ENCODE measurements at places on chromosomes 2 and 18.

DNA sequence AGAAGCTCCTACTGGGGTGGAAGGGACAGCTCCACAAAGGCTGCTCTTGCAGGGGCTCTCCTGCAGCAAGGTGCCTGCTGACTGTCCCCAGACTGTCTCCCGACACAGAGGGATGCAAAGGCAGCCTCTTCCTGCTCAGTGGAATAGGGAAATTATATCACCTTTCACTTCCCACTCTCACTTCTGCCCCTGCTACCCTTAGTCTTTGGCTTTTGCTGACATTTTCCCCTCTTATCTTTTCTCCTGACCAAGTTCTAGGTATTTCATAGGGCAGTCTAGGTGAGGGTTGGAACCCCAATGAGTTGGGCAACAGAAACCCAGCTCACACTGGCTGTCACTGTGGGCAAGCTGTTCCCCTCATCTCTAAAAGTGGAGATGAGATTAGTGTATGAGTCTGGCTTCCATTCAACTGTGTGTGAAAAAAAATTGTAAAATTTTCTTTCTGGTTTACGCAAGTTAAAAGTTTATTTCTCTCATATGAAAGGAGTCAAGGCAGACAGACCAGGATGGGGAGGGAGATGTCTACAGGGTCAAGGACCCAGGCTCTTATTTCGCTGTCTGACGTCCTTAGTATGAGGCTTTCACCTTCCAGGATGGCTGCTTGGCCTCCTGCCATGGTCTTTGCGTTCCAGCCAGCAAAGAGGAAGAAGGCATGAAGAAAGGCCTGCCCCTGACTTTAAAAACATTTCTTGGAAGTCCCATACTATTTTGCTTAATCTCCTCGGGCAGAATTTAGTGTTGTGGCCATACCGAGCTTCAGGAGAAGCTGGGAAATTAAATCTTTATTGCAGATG, 7.5 kb upstream of the MOCOS start:
- H3K36me3 ChIP-seq = peaks cover 16% of the 10 kb centered on the region
- H3K4me1 ChIP-seq = no peaks in the 10 kb centered on the region
- H3K4me3 ChIP-seq = no peak overlapping the region
- H3K27ac ChIP-seq = no peak overlapping the region
- no peaks in the 10 kb centered on the region for H3K27me3 ChIP-seq

GRCh38 chr2:1682181-1682440, 62.2 kb downstream of the PXDN start:
- no peaks in the 10 kb centered on the region for H3K4me1 ChIP-seq
- no peaks in the 10 kb centered on the region for H3K36me3 ChIP-seq
- no peak for DNase-seq
- H3K27me3 ChIP-seq = no peaks in the 10 kb centered on the region
- no peak overlapping the region for H3K4me3 ChIP-seq
- H3K27ac ChIP-seq = no peak overlapping the region

GRCh38 chr2:232838406-232838874, 31.6 kb upstream of the SNORC start:
- H3K36me3 ChIP-seq = peaks cover 49% of the 10 kb centered on the region
- H3K4me1 ChIP-seq = peaks cover 18% of the 10 kb centered on the region
- H3K27me3 ChIP-seq = no peaks in the 10 kb centered on the region
- peak; percentile 27 for DNase-seq

DNA sequence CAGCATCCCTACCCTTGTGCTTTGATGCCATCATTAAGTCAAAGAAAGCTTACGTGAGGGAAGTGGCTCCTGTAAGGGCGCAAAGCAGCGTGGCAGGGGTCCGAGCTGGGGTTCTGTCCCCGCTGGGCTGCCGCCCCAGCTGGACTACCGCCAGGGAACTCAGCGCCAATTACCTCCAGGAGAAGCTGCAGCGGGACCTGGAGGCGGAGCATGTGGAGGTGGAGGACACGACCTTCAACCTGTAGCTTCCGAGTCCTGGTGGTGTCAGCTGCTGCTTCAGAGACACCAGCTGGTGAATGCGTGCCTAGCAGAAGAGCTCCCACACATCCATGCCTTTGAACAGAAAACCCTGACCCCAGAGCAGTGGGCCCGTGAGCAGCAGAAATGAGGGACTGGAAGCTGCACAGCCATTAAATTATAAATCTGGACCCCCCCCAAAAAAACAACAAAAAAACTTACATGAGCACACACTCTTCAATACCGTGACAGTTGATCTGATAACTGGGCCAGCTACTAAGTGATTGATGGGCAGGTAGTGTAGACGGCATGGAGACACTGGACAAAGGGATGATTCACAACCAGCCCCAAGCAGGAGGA, 20.1 kb upstream of the YES1 start:
- H3K27ac ChIP-seq = no peak overlapping the region
- peaks cover 9% of the 10 kb centered on the region for H3K4me1 ChIP-seq
- H3K4me3 ChIP-seq = no peak overlapping the region
- H3K27me3 ChIP-seq = no peaks in the 10 kb centered on the region
- no peaks in the 10 kb centered on the region for H3K36me3 ChIP-seq

DNA sequence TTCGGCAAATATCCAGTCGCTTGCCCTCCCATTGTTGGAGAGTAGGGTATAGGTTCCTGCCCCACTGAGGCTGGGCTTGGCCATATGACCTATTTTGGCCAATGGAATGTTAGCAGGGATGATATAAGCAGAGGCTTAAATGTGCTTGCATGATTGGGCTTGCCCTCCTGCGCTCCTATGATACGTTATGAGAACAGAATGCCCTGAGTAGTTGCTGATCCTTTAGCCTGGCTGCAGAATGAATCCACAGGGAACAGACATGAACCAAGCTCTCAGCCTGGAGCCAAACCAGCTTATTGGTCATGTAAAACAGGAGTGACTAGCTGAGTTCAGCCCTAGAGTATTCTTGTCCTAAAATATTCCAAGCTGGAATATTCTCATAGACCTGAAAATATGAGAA, 34.8 kb upstream of the IMP4 start:
- no peaks in the 10 kb centered on the region for H3K27me3 ChIP-seq
- H3K36me3 ChIP-seq = no peaks in the 10 kb centered on the region
- DNase-seq = no peak
- H3K27ac ChIP-seq = no peak overlapping the region
- H3K4me3 ChIP-seq = no peak overlapping the region

GRCh38 chr2:86035376-86035882, 70.3 kb downstream of the POLR1A start:
- no peaks in the 10 kb centered on the region for H3K27me3 ChIP-seq
- H3K4me3 ChIP-seq = no peak overlapping the region
- peaks cover 29% of the 10 kb centered on the region for H3K36me3 ChIP-seq
- H3K27ac ChIP-seq = peak overlapping the region; percentile 93

GRCh38 chr18:7926526-7926925, 359.4 kb downstream of the PTPRM start:
- H3K27me3 ChIP-seq = no peaks in the 10 kb centered on the region
- no peak for DNase-seq
- H3K36me3 ChIP-seq = no peaks in the 10 kb centered on the region

- no peaks in the 10 kb centered on the region for H3K4me1 ChIP-seq
- H3K27ac ChIP-seq = no peak overlapping the region
- H3K27me3 ChIP-seq = no peaks in the 10 kb centered on the region
Observed at GRCh38 chr18:43405097-43405496, 127.8 kb upstream of the SYT4 start.

DNA sequence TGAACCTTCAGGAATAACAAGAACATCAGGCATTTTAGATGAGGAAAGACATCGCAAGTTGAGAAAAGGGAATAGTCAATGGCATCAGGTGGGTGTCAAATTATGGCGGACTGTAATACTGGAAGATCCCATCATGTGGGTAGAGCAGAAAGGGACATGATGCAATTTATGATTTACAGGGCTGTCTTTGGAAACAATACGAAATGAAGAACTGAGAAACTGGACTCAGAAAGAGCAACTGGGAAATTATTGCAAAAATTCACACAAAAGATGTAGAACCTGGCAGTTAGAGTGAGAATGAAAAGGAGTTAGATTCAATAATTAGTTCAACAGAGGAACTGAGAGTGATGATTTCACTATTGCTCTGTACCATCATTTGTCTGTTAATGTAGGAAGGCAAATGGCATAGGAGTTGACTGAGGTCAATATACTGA, 1635.0 kb upstream of the ACVR2A start:
- no peak for DNase-seq
- no peaks in the 10 kb centered on the region for H3K4me1 ChIP-seq
- no peak overlapping the region for H3K4me3 ChIP-seq
- no peaks in the 10 kb centered on the region for H3K36me3 ChIP-seq

DNA sequence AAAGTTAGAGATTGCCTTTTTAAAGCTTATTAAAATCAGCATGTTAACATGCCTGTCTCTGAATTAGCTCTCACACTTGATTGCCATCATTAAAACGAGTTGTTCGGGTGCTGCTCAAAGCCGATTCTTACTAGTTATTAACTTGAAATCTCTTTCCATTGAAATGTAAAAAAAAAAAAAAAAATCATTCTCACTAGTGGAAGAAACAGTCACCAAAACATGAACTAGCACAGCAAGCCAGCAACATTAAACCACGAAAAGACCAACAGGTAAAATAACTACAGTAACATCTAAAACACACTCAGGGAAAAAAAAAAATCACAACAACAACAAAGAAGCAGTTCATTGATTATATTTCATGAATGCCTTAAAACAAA, 264.5 kb downstream of the MEIS1 start:
- no peaks in the 10 kb centered on the region for H3K27me3 ChIP-seq
- DNase-seq = no peak
- H3K36me3 ChIP-seq = no peaks in the 10 kb centered on the region

- H3K4me3 ChIP-seq = no peak overlapping the region
- DNase-seq = no peak
- peaks cover 8% of the 10 kb centered on the region for H3K36me3 ChIP-seq
- no peak overlapping the region for H3K27ac ChIP-seq
- H3K4me1 ChIP-seq = no peaks in the 10 kb centered on the region
- H3K27me3 ChIP-seq = no peaks in the 10 kb centered on the region
Observed at GRCh38 chr2:169999054-169999453, 171.8 kb downstream of the UBR3 start.

- H3K4me3 ChIP-seq = no peak overlapping the region
- no peak overlapping the region for H3K27ac ChIP-seq
- DNase-seq = no peak
Observed at GRCh38 chr2:196226058-196226706, 54.8 kb upstream of the STK17B start.

DNA sequence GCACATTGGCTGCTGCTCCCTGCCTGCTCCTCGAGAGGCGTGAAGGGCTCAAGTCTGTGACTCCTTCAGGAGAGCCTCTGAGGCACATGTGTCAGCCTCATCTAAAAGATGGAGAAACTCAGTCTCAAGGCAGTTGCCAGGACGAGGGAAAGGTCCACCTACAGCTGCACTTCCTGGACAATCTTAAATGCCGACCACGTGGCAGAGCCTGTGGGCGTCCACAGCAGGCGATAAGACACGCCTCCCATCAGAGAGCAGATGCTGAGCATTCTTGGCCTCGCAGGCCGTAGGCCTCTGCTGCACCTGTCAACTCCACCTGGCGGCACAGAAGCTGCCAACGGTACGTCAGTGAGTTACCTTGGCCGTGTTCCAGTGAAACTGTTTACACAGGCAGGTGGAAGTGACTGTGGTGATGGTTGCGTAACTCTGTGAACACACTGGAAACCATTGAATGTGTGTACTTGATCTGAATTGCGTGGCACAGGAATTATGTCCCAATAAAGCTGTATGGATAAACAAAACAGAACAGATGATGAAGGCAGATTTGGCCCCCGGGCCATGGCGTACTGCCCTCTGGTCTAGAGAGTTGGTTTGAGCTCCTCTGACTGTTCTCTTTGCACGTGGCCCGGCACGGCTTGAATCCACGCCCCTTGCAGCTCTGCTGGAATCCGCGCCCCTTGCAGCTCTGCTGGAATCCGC, 114.5 kb downstream of the RNF144A start:
- H3K27ac ChIP-seq = peak overlapping the region; percentile 40
- no peaks in the 10 kb centered on the region for H3K27me3 ChIP-seq
- no peaks in the 10 kb centered on the region for H3K4me1 ChIP-seq
- H3K4me3 ChIP-seq = no peak overlapping the region

DNA sequence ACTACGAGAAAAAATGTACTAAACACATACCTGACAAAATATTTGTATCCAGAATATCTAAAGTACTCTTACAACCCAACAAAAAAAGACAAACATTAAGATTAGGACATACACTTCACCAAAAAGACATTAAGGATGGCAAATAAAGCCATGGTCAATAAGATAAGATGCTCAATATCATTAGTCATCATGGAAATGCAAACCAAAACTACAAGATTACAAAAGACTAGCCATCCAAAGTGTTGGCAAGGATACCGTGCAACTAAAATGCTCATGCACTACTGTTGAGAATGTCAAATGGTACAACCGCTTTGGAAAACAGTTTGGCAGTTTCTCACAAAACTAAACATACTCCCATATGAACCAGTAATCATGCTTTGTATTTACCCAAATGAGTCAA, 29.7 kb downstream of the MAP3K2 start:
- no peak overlapping the region for H3K4me3 ChIP-seq
- no peak overlapping the region for H3K27ac ChIP-seq
- no peaks in the 10 kb centered on the region for H3K36me3 ChIP-seq
- DNase-seq = no peak
- no peaks in the 10 kb centered on the region for H3K4me1 ChIP-seq

GRCh38 chr2:120453635-120453998, 107.7 kb downstream of the INHBB start:
- no peak for DNase-seq
- no peak overlapping the region for H3K27ac ChIP-seq
- H3K36me3 ChIP-seq = no peaks in the 10 kb centered on the region
- H3K4me3 ChIP-seq = no peak overlapping the region

DNA sequence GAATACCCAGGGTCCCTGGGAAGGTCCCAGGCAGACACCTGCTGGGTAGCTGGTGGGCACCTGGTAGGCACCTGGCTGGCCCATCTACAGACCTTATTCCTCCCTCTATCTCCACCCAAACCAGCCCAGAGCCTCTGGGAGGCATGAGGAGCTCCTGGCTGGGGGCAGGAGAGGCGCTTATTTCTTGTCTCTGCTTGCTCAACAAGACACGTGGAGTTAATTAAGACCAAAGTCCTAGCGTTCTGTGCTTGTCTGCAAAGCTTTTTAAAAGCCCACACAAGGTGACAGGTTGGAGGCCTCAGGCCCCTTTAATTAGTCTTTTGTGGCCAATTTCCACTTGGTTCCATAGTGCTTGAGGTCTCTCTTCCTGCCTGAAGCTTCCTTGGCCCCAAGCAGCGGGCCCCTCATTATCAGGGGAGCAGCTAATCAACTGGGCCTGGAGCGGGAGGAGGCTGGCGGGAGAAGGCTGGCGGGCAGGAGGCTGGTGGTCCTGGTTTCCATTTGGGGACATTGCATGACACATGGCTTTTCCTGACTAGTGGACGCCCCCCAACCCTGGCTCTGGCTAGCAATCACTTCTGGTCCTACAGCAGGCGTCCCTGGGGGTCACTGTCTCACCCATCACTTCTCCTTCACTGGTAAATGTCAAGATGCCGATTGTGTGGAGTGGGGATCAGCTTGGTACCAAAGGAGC, 65.4 kb upstream of the HDAC4 start:
- H3K27me3 ChIP-seq = no peaks in the 10 kb centered on the region
- no peak overlapping the region for H3K27ac ChIP-seq
- H3K4me3 ChIP-seq = no peak overlapping the region
- H3K4me1 ChIP-seq = no peaks in the 10 kb centered on the region
- H3K36me3 ChIP-seq = no peaks in the 10 kb centered on the region

DNA sequence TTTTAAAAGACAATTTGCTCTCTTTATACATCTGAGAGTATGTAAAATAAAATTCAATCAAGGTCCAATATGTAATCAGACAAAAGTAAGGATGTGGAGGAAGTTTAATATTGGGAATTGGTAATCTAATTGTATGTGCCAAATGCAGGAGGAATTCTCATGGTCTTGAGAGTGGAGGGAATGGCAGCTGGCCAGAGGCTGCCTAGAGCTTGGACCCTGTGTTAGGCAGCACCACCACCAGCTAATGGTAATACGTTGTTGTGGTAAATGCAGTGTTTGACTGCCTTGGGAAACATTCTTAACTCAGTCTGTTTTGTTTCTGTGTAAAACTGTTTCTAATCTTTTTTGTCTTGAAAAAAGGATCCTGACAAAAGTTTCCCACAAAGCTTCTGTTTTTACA, 30.0 kb downstream of the GALNT1 start:
- H3K27me3 ChIP-seq = no peaks in the 10 kb centered on the region
- no peak overlapping the region for H3K4me3 ChIP-seq
- no peak overlapping the region for H3K27ac ChIP-seq
- no peaks in the 10 kb centered on the region for H3K36me3 ChIP-seq
- DNase-seq = no peak

Data from effector memory CD4-positive, alpha-beta T cell (primary cell).